ENCODE measurements at places on chromosomes 7 and 10. TPM values are rescaled to one million over a fixed set of nuclear protein-coding genes. Genes with fewer than 3 reads are reported as not detected.

The GIMAP8 gene
- polyA plus RNA-seq = 9.8 TPM

The MGMT gene
- polyA plus RNA-seq = 27.6 TPM

The DAGLB gene
- 5.3 TPM for polyA plus RNA-seq

The HOXA4 gene
- polyA plus RNA-seq = 0.30 TPM

The FAM25A gene
- not detected for polyA plus RNA-seq

The WNT8B gene
- polyA plus RNA-seq = not detected

The NANOS1 gene
- 0.11 TPM for polyA plus RNA-seq

The FBXL13 gene
- not detected for polyA plus RNA-seq

The C10orf143 gene
- 18.7 TPM for polyA plus RNA-seq

The DDX50 gene
- 39.5 TPM for polyA plus RNA-seq

The PNLIP gene
- not detected for polyA plus RNA-seq

The PLOD3 gene
- 30.4 TPM for polyA plus RNA-seq

The DBF4 gene
- 26.9 TPM for polyA plus RNA-seq

The TSPAN14 gene
- 148 TPM for polyA plus RNA-seq

The SKIDA1 gene
- 0.13 TPM for polyA plus RNA-seq

The LIPM gene
- polyA plus RNA-seq = not detected

The BMPR1A gene
- 4.7 TPM for polyA plus RNA-seq

The ACBD7 gene
- not detected for polyA plus RNA-seq

The FOXI2 gene
- not detected for polyA plus RNA-seq
